ENCODE measurements at places on chromosomes 2 and 18.

- no peak for DNase-seq
These were observed 1.8 kb downstream of the NMI start for GRCh38 chr2:151287513-151288250.

GRCh38 chr2:60890393-60890707, 9.0 kb downstream of the REL start:
- DNase-seq: no peak

DNA sequence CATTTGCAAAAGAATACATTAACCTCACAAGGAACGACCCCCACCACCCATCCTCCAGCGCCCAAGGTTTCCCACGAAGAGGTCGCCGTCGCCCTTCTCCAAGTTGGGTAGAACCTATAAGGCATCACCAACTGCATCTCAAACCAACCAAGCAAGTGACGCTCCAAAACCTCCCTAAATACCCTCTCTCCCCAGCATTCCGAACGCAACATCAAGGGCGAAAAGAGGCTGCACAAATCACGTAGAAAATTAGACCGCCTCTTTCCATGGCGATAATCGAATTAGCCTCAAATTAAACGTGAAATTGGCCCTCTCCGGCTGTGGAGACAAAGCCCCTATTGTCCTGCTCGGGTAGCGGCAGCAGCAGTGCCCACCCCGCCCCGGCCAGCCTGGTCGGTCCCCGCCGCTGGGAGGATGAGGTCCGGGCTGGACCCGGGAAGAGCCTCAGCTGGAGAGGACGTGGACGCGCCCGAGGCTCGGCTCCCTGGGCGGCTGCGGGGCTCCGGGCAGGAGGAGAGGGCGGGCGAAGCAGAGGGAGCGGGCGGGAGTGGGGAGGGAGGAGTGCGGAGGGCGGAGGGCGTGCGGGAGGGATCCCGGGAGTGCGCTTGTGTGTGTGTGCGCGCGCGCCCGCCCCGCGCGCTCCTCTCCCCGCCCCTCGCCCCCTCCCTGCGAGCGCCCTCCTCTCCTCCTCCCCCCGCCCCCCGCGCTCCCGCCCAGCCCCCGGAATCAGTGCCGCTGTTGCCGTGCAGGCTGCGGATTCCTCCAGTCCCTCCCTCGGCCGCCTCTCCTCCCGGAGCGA, at the start of gene SPTBN1:
SPTBN1 (plus strand) TSS at position 765 of the 799 bp plus-strand sequence. CDS start 70,092 bp downstream, outside the sequence.
- DNase-seq: no peak

GRCh38 chr18:13422541-13423147, 204.1 kb downstream of the LDLRAD4 start:
- no peak for DNase-seq

DNA sequence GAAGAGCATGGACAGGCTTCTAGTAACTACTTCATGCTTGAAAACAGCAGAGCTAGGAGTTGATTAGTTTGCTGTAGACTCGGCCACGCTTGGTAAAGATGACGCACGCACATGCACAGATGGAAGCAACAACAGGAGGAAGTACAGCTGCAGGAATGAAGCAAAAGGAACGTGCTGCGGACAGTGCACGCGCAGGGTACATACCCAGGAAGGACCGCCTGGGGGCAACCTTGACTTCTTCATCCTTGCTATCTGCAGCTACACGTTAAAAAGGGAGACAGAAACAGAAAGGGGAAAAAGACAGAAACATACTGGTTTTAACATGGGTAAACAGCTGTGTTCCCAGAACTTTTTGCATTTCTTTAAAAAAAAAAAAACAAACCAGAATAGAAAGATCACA, 17.7 kb downstream of the SLC66A2 start:
- DNase-seq: no peak
